NCI-H2029 treated with DMSO at 0.1 percent for 48 hours (cell line): ENCODE measurements at places on chromosomes 6 and 20.

DNA sequence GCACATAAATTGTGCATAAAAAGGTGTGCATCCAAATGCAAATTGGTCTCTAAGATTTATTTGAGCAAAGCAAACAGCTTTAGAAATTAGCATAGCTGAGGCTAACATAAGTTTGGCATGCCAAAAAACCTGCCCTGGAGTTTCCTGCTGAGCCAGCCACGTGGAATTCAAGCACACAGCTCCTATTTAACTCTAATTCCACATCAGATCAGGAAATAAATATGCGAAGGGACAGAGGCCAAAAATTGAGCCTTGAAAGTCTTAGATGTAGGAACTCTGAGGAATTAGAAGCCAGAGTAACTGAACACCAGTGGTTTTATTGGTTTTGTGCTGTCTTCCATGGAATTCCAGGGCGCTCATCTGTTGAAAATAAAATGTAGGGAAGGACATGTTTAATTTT lies 19.6 kb downstream of the SOBP start:
- no peak for DNase-seq

DNA sequence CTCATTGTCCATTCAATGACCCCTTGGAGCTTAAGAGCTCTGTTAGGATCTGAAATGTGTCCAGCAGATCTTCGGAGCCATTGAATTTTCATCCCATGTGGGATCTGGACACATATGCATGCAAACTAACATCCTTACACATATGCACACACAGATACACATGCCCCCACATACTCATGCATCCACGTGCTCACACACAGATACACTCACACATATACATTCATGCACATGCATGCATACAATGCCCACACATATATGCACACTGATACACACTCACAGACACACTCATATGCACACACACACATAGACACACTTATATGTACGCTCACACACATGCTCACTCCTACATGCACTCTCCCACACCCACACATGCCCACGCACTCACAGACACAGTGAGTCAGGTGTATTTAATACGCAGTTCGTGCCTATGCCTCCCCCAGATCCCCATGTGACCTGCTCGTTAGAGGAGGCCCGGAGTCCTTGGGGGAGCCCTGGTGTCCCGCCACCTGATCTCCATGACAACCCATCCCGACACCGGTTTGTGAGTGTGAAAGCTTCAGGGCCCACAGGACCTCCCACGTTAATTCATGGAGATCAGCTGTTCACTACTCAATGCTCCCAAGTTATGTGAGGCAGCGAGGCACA lies 121.9 kb upstream of the SULF2 start:
- DNase-seq, result no peak

GRCh38 chr20:63955281-63955826 lies 862 bp downstream of the UCKL1 start:
- no peak for DNase-seq

- DNase-seq, result peak; percentile 52
Measured at GRCh38 chr6:117168296-117169063, 96.9 kb upstream of the VGLL2 start.

- DNase-seq, result no peak
Measured at GRCh38 chr20:59813948-59814839, 119.2 kb downstream of the SYCP2 start.

DNA sequence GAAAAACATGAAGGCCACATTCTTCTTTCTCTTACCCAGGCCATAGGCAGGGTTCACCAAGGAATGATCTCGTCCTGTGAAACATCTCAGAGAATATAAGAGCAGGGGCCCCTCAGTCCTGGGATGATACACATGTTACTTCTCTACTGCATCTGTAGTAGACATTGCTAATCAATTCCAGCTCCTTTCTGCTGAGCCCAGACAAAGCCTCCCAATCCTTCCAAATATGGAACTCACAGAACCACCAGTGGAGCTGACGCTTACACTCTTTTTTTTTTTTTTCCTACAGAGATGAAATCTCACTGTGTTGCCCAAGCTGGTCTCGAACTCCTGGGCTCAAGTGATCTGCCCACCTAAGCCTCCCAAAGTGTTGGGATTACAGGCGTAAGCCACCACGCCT lies 9.1 kb downstream of the SNTA1 start:
- DNase-seq, result no peak

- no peak for DNase-seq
Measured at GRCh38 chr6:79465381-79465780, 71.8 kb downstream of the LCA5 start.

DNA sequence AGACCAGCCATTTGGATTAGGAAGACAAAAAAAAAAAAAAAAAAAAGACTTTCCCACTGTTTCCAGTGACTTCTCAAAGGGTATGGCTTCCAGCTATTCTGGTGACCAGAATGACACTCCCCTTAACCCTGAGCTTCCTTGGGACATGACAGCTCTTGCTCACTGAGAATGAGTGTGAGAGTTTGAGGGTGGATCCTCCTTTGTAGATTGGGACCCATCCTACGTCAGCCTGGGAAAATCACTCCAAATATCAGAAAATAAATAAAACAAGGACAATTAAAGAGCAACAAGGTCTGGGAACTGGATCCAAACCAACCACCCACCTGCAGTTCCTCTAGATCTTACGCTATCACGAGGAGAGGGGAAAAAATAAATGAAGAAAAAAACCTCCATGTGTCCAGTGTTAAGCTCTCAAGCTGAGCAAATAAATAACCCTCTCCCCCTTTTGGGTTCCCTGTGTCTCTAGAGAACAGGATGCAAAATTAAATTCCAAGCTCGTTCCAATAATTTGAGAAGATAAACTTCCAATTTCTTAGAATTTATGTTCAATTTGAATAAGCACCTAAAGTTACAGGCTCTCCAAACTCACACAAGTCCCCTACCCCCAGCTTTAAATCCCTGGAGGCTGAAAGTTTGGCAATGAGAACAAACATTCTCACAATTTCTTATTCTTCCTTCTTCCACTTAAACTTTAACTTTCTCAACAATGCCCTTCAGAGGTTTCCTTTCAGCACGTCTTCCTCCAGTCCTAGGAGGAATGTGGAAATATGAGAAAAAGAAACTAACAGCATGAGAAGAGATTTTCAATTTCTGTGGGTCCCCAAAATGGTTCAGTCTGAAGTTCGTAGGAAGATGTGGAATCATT lies 170.2 kb downstream of the MTFR2 start:
- no peak for DNase-seq

DNA sequence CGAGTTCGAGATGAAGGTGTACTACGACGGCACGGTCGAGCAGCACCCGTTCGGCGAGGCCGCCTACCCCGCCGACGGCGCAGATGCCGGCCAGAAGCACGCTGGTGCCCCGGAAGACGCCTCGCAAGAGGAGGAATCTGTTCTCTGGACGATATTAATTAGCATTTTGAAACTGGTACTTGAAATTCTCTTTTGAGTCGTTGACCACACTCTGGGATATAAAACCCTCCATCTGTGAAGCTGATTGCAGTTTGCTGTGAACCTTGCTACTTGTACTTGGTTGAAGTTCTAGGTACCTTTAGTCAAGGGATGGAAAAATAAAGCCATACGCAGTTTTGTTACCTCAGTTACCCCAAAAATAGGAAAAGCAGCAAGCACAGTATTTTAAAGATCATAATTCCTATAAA lies 917 bp downstream of the C6orf120 start:
- no peak for DNase-seq

GRCh38 chr6:160667639-160668481 lies 3.8 kb upstream of the LPA start:
- no peak for DNase-seq

GRCh38 chr6:104126315-104127005 lies 733.3 kb downstream of the HACE1 start:
- DNase-seq, result no peak

DNA sequence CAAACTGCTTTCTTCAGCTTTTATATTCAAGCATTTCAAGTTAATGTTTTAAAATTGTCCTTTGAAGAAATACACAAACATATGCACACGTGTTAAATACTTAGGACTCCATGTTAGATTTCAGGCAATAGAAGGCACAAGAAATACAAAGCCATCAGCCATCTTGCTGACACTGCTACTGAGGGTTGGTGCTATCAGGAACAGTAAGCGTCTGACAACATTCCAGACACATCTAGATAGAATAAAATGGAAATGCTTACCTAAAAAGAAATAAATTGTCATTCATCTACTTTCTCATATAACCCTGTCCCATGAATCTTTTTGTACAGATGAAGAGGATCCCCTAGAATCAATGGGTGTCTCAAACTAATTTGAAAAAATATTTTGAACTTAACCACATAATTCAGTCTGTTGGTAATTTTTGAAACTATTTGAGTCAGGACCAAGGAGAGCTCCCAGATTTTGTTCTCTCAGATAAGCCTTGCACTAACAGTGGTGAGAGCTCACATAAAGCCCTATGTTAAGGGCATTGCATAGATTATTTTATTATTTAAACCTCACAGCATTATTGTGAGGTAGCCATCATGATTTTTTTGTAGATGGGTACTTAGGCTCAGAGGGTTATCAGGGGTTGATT lies 631.1 kb upstream of the POU3F2 start:
- no peak for DNase-seq

DNA sequence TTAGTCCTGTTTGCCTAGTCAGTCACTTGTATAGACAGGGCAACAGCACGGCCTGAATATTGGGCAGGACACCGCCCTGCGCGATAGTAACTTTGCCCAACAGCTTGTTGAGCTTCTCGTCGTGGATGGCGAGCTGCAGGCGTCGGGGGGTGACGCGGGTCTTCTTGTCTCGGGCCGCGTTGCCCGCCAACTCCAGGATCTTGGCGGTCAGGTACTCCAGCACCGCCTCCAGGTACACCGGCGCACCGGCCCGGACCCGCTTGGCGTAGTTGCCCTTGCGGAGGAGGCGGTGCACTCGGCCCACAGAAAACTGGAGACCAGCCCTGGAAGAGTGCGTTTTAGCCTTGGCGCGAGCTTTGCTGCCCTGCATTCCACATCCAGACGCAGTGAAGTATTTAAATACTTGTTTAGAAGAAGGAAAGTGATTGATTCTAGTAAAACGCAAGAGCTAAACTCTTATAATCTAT lies 92.8 kb upstream of the BTN3A2 start:
- peak; percentile 89 for DNase-seq

DNA sequence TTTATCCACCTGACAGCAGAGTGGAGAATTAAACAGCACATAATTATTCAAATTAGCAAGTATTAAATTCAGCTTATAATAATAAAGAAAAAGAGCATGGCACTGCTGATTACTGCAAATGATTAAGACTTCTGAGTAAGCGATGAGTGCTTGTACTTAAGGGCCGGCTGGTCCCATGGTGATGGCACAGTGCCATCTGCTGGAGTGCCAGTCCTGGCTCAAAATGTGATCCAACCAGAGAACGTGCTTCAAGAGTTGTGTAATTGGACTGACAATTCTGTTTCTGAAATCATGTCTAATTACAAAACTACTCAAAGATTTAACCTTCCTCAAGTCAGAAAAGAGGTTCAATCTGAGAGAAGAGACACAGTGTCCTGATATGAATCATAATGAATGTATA lies 181.6 kb upstream of the RGS17 start:
- DNase-seq, result peak; percentile 71

DNA sequence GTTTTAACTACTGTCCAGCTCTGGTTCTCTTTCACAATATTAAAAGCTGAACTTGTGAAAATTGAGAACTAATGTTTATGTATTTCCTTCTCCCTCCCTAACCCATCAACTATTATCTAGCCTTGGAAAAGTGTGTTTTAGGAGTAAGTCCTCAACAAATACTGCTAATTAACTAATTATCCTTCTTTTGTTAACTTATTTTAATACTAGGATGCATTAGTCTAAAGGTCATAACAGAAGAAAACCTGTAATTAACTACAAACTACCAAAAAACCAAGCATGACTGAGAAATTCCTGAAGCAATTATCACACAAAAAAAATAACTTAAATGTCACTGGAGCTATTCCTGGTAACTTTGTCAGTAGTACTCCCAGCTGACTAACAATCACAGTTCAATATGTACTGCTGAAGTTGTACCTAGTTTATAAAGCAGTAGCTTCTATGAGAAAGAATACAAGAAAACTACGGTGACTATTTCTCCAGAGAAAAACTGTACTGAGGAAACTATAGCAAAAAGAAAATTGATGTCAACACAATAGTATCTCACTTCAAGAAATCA lies 301.9 kb downstream of the LAMA2 start:
- no peak for DNase-seq

DNA sequence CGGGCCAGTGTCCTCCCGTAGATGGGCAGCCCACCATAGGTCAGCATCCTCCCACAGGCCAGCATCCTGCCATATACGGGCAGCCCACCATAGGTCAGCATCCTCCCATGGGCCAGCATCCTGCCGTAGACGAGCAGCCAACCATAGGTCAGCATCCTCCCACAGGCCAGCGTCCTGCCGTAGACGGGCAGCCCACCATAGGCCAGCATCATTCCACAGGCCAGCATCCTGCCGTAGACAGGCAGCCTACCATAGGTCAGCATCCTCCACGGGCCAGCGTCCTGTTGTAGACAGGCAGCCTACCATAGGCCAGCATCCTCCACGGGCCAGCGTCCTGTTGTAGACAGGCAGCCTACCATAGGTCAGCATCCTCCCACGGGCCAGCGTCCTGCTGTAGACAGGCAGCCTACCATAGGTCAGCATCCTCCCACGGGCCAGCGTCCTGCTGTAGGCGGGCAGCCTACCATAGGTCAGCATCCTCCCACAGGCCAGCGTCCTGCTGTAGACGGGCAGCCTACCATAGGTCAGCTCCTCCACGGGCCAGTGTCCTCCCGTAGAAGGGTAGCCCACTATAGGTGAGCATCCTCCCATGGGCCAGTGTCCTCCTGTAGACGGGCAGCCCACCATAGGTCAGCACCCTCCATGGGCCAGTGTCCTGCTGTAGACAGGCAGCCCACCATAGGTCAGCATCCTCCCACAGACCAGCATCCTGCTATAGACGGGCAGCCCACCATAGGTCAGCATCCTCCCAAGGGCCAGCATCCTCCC lies 62.9 kb downstream of the BFSP1 start:
- no peak for DNase-seq

DNA sequence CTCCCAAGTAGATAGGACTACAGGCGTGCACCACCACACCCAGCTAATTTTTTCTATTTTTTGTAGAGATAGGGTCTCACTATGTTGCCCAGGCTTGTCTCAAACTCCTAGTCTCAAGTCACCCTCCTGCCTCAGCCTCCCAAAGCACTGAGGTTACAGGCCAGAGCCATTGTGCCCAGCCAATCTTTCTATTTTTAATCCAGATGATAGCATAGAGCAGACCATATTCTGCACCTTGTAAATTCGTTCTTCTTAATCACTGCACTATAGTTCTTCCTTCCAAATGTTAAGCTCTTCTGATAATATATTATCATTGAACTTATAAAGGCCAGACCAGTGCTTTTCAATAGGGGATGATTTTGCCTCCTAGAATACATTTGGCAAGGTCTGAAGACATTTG lies 24.0 kb upstream of the CNKSR3 start:
- no peak for DNase-seq

GRCh38 chr6:45818655-45819054 lies 197.0 kb downstream of the CLIC5 start:
- no peak for DNase-seq
